ENCODE measurements at places on chromosomes 16 and 17.

DNA sequence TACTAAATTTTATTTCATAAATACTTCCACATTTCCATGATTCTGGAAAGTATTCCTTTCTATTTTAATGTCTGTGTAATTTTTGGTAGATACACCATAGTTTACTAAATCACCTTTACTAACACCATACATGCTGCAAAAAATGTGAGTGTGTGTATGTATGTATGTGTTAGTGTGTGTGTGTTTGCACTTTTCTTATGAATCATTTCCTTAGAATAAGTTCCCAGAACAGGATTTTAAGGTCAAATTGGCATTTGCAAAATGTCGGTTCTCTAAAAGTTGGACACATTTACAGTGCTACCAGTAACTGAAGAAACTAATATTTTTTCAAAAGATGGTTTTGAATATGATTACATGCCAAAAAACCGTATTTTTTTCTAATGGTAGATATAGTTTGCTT, 137.1 kb downstream of the CYB561 start:
- DNase-seq, result peak; percentile 59

DNA sequence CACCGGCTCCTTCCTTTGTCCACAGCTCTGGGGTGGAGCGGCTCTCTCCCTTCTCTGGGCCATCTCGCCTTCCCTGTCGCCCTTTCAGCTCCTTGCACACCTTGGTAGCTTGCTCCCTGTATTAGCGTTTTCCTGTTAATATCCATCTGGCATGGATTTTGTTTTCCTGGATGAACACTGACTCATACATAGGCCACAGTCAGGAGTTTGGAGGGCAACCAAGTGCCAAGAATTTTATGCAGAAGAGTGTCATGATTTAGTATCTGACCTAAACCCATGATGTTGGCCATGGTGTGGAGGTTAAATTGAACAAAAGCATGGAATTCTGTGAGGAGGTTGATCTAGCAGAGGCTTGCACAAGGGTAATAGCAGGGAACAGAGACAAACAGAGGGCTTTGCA, 180.9 kb downstream of the AIPL1 start:
- peak; percentile 57 for DNase-seq

GRCh38 chr16:86384263-86384649, 126.1 kb upstream of the FOXF1 start:
- DNase-seq, result no peak

DNA sequence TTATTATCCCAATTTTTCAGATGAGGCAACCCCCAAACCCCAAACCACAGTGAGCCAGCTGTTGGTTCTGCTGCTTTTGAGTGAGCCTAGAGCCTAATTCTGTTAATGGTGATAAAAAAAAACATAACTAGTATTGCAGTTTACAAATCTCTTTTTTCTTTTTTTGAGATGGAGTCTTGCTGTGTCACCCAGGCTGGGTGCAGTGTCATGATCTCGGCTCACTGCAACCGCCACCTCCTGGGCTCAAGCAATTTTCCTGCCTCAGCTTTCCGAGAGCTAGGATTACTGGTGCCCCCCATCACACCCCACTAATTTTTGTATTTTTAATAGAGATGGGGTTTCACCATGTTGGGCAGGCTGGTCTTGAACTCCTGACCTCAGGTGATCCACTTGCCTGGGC, 3.1 kb downstream of the WNT9B start:
- DNase-seq, result no peak

GRCh38 chr17:30824002-30824355, 513 bp downstream of the CRLF3 start:
- no peak for DNase-seq

GRCh38 chr17:60110586-60110985, 31.9 kb upstream of the HEATR6 start:
- no peak for DNase-seq

DNA sequence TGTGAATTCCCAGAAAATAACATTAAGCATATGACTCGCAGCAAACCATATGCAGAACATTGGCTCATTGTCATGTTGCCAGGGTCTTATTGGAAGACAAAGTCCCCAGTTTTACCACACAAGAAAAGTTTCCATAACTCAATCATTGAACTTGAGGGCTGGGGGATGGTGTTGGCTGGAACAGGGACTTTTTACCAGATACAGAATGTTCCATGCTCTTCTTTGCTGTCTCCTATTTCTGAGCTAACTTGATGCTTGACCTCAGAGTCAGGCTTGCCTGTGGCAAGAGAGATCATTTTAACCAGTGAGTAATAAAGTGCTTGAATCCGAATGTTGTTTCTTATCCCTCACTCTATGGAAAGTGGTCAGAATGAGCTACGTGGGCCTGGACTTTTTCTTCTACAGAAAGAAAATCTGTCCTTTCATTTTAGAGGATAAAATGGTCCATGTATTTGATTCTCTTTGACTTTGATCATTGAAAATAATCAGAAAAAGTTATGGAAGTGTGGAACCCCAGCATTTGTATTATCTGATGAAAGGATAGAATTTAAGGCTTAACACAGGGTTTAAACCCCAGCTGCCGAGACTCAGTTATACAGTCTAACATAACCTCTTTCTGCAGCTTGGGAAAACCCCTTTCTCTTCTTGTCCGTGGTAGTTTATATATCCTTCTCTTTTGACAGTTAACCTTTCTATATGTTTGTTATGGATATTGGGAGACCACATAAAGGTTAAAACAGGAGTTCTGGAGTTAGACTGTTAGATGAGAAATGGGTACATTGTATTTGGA, 67.0 kb downstream of the TUBD1 start:
- DNase-seq, result no peak

GRCh38 chr16:89798832-89799370, 17.5 kb downstream of the FANCA start:
- peak; percentile 57 for DNase-seq

DNA sequence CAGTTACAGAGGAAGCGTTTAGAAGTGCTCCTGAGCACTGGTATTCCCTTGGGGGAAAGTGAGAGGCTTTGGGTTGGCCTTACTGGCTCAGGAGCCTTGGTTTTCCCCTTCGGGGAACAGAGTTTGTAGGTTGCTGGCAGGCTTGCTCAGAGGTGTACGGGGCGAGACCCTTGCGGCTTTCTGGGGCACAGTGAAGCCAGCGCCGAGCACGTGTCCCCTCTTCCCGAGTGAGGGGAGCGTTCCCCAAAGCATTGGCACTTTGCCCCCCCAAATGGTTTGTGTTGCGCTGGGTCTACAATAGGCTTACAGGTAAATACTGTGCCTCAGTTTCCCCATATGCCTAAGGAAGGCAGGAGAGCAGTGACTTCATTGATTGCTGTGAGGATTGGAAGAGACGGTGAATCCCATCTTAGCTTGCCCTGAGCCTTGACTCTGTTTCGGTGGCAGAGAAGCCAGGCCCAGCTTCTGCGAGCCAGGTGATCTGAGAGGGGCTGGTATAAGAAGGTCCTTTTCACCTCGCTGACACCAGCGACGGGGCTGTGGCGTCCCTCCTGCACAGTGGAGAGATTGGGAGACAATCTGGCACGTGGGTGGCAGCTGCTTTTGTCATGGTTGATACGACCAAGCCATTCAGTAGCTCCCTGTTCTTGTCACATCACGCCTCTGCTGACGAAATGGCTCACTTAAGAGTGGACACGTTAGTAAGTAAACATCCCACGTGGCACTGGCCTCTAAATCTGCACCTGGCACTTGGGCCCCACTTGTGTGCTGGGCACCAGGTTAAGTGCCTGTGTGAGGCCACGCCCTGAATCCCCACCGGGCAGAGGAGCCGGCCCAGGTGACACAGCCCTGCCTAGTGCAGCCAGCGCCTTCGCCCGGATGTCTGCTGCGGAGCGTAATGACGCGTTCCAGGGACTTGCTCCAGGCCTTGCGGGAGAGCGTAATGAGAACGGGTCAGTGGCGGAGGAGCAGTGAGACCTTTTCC, 55.0 kb downstream of the MEAK7 start:
- DNase-seq, result no peak

DNA sequence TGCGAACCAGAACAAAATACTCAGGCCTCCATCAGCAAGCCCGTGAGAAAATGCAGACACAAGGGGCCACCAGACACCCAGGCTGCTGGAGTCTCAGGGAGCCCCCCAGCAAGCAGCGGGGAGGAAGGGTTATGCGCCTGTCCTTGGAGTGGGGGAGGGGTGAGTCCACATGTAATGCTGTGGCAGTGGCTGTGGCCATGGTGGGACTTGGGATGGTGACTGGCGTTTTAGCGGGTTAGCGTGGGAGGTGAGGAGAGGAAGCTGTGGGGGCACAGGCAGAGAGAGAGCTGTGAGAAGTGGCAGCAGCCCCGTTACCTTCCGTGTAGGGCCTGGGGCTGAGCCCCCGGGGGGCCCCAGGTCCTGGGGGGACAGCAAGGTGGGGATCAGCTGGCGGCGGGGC, 58.3 kb downstream of the SRCIN1 start:
- no peak for DNase-seq

GRCh38 chr16:48558371-48558841, 51.6 kb downstream of the N4BP1 start:
- no peak for DNase-seq

DNA sequence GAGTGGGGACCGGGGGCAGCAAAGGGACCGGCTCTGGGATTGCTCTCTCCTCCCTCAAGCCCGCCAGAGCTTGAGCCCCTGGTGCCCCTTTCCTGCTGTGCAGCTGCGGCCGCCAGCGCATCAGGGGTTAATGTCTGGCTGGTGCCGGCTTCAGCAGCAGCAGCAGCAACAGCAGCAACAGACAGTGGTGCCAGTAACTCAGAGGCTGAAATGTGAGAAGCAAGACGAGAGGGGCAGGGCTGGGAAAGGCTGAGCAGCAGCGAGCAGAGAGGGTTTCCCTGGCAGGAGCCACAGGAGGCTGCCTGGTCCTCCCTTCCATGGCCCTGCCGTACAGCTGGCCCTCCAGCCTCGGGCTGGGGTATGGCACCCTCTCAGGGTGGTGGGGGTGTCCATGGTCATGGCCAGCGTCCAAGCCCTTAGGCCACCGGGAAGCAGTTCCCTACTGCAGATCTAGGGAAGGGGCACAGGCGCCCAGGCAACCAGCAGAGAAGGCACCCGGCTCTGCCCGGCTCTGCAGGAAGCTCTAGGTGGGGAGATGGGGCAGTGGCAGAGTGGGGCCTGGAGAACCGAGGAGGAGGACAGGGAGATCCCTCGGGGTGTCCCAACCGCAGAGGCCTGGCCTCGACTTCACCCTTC, 21.1 kb upstream of the TFAP4 start:
- no peak for DNase-seq

- no peak for DNase-seq
These were observed 42.7 kb downstream of the BANP start for GRCh38 chr16:87993901-87994300.

GRCh38 chr16:81848306-81848853, 69.3 kb downstream of the PLCG2 start:
- DNase-seq, result no peak

GRCh38 chr17:81630274-81630673, 6.6 kb downstream of the NPLOC4 start:
- no peak for DNase-seq

- DNase-seq, result no peak
These were observed 31.9 kb downstream of the PLCG2 start for GRCh38 chr16:81810894-81811538.

- DNase-seq, result no peak
These were observed 43.8 kb upstream of the ATP2A3 start for GRCh38 chr17:4008082-4008435.

GRCh38 chr17:39209317-39210092, 9.4 kb downstream of the RPL19 start:
- DNase-seq, result peak; percentile 35

DNA sequence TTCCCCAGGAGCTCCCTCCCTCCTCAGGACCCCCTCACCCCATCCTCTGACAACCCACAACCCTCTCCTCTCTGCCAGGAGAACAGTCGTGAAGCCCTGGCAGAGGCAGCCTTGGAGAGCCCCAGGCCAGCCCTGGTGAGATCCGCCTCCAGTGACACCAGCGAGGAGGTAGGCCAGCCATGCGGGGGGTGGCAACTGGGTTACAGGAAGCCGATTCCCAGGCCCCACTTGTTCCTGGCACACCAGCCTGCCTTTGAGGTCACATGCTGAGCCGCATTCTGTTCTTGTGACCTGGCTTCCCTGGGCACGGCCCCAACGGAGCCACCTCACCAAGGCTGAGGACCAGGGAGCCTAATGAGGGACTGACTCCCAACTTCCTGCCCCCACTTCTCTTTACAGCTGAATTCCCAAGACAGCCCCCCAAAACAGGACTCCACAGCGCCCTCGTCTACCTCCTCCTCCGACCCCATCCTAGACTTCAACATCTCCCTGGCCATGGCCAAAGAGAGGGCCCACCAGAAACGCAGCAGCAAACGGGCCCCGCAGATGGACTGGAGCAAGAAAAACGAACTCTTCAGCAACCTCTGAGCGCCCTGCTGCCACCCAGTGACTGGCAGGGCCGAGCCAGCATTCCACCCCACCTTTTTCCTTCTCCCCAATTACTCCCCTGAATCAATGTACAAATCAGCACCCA, 7.9 kb downstream of the NAT9 start:
- DNase-seq, result no peak

- DNase-seq, result no peak
These were observed 19.9 kb upstream of the KPNB1 start for GRCh38 chr17:47629826-47630225.

GRCh38 chr17:38742411-38743308, 5.5 kb downstream of the PCGF2 start:
- DNase-seq, result peak; percentile 91

DNA sequence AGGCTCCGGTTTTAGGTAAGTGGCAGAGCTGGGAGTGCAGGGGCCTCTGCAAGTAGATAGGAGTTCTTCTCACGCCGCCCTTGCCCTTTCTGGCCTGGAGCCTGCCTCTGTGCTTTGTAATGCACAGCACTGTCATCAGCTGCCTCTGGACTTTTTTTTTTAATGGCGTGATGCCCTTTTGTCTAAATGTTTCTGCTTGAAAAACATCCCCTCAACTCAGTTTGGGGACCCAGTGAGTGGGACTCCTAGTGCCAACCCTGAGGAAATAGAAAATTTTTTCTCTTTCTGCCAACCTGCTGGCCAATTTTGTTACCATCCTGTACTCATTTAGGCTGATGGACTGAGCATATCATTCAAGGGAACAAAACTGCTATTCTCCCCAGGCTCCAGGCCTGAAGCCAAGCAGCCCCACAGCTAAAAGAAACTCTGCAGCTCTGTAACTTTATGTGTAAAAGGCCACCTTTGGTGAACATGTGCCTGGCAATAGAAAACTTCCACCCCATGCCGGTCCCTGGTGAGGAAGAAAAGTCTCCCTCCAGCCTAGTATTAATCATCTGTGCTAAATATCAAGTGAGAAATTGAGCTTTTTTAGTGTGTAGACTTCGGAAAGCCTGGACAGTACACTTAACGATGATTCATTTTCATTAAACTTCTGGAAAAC, 22.5 kb downstream of the SLC6A2 start:
- DNase-seq, result no peak

DNA sequence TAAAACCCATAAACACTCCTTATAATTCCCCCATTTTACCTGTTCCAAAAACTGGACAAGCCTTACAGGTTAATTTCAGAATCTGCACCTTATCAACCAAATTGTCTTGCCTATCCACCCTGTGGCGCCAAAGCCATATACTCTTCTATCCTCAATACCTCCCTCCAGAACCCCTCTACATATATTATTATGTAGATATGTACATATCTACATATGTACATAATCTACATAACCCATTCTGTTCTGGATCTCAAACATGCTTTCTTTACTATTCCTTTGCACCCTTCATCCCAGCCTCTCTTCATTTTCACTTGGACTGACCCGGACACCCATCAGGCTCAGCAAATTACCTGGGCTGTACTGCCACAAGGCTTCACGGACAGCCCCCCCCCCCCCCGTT, 12.0 kb upstream of the ENDOV start:
- no peak for DNase-seq

GRCh38 chr17:50686494-50687199, 21.1 kb downstream of the ANKRD40 start:
- peak; percentile 21 for DNase-seq

Measured in kidney capillary endothelial cell (primary cell).